ENCODE measurements at places on chromosomes 7 and 10.

DNA sequence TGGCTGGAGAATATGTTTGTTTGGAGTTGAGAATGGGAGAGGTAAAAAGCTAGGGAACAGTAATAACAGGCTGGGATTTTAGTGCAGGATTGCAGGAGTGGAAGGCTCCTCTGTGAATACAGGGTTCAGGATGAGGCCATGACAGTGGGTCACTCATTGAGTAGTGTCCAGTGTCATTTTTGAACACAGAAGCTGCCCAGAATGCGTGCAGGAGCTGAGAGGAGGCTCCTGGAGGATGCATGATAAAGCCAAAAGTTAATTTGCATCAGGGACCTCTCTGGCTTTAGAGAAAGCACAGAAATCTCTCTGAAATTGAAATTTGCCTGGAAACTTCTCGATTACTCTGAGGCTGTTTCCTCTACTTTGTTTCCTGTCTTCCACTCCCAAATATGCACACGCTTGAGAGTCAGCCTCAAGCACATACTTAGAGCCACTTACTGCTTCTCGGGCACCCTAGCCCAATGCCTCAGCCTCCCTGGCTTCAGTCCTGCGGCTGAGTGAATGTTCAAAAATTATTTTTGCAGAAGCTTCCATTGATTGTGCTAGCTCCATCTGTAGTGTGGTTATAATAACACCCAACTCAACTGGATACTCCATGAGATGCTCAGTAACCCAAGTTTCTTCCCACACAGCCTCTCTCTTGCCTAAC is 1.8 kb upstream of the GALNT17 start:
- no peak for DNase-seq

DNA sequence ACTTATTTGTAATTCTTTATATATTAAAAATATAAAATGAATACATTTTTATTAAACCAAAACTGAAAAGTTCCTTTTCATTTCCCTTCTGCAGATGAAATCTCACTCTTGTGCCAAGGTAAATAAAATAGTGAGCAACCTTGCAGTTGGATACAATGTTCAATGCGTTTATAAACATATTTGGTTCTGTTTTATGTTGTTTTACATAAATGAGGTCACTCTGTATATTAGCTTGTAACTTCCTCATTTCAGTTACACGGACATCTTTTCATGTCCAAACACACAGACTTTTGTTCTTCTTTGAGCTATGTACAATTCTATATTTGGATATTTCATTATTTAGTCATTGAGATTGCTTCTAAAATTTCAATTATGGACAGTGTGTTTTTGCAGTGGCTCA is 107.7 kb downstream of the BBS9 start:
- DNase-seq: no peak

- DNase-seq: peak; percentile 64
Measured at GRCh38 chr7:130476297-130477150, 15.4 kb upstream of the MEST start.

- DNase-seq: no peak
Measured at GRCh38 chr7:70353330-70353945, 755.2 kb downstream of the AUTS2 start.

DNA sequence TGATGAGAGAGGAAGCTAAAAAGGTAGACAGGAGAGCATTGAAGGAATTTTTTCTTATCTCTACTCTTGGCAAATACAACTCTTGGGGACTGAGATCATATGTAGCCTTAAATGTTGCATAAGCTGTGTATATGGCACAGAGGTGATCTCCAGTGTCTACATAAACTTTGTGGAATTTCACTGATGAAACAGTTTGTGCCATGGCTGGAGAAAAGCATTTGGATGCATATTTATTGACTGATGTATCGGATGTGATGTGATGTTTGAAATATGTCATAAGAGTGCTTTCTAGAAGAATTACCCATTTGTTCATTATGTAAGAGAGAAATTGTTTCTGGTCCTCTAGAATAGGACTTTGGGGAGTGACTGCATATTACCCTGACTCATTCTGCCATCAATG is 244.9 kb upstream of the LRRTM3 start:
- peak; percentile 13 for DNase-seq

- no peak for DNase-seq
Measured at GRCh38 chr7:105353752-105354328, 34.9 kb downstream of the SRPK2 start.

GRCh38 chr7:13016592-13017332 is 329.3 kb downstream of the ARL4A start:
- no peak for DNase-seq

GRCh38 chr7:38147005-38147404 is 31.0 kb upstream of the STARD3NL start:
- no peak for DNase-seq

GRCh38 chr7:157568770-157569584 is 232.2 kb downstream of the DNAJB6 start:
- no peak for DNase-seq

DNA sequence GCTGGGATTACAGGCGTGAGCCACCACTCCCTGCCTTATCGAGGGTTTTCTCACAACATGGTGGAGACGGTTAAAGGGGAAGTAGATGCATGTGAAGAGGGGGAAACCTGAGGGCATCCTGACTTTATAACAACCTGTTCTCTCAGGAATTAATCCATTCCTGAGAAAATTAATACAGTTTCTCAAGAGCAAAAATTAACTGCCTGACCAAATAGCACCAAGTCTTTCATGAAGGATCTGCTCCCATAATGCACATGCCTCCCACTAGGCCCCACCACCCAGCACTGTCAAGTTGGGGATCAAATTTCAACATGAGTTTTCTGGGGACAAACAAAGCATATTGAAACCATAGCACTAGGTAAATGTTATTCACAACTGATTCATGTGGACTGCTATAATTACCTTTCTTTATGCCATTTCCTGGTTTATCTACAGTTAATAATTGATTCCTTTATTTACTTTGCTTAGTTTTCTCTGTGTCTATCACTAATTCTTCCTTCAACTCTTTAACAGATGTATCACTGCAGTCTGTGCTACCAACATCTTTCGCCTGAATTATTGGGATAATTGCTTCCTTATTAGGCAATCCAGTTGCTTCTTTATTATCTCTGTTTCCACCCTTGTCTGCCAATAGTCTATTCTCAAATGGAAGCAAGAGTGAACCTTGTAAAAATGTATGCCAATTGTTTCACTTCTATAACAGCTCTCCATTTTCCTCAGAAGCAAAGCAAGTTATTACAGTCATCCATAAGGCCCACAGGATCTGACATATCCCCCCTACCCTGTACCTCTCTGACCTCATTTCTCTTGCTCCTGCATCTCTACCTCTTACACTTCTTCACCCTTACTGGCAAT is 12.9 kb upstream of the MICU1 start:
- DNase-seq: no peak

DNA sequence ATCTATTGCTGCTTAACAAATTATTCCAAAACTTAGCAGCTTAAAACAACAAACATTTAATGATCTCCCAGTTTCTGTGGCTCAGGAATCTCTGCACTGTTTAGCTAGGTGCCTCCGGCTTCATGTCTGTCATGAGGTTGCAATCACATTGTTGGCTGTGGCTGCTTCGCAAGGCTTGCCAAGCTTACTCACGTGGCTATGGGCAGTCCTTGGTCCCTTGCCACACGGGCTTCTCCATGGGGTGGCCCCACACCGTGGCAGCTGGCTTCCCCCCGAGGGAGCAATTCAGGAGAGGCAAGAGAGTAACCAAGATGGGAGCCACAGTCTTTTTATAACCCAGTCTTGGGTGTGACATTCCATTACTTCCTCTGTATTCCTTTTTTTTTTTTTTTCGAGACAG is 67.4 kb downstream of the NEURL1 start:
- DNase-seq: no peak

DNA sequence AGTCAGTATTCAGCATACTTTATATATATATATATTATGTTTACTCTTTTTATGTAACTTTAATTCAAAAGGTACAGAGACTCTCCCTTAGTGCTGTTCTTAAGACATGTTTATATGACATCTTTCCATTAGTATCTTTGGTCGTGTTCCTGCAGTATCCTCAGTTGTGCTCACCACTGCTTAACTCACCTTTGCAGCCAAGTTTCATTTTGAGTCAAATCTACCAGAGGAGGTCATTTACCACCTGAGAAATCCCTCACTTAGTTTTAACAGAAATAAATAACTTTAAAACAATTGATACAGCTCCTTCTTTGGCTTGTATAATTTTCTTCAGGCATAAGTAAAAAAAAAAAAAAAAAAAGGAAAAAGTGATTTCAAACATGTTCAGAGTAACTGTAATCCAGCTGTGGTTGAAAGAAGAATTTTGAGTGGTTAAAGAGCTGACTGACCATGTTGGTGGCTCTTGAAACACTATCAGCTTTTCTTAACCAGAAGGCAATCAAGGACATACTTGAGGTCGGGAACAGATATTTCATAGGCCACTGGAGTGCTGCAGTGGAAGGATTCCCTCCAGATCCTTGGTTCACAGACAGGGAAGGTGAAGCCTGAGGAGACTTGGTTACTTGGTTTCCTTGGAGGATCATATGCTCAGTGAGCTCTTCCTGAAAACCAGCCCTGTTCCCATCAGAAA is 116.8 kb downstream of the AUTS2 start:
- DNase-seq: no peak

DNA sequence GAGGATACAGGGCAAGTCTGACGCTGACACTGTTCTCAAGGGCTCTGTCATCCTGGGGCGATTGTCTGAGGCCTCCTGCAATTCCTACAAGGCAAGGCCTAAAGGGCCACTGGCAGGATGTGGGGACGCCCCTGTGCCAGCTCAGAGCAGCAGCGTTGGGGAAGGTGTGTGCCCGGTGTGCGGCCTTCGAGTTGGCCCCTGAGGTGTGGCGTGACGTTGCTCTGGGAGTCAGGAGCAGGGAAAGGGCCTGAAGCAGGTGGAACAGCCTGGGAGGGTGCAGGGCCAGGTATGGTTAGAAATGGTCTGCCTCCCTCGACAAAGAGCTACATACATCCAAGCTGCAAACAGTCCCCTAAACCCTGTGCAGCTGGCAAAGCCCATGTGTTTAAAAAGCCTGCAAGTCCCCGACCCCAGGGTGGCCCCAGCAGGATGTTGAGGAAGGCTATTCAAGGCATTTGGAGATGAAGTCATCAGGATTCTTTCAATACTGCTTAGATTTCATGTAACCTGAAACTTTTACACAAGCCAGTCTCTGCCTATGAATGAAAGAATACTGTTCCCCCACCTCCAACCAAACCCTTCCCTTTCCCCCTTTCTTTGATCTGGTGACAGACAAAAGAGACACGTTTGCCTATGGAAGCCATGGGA is 142.5 kb upstream of the TNS3 start:
- DNase-seq: peak; percentile 83

DNA sequence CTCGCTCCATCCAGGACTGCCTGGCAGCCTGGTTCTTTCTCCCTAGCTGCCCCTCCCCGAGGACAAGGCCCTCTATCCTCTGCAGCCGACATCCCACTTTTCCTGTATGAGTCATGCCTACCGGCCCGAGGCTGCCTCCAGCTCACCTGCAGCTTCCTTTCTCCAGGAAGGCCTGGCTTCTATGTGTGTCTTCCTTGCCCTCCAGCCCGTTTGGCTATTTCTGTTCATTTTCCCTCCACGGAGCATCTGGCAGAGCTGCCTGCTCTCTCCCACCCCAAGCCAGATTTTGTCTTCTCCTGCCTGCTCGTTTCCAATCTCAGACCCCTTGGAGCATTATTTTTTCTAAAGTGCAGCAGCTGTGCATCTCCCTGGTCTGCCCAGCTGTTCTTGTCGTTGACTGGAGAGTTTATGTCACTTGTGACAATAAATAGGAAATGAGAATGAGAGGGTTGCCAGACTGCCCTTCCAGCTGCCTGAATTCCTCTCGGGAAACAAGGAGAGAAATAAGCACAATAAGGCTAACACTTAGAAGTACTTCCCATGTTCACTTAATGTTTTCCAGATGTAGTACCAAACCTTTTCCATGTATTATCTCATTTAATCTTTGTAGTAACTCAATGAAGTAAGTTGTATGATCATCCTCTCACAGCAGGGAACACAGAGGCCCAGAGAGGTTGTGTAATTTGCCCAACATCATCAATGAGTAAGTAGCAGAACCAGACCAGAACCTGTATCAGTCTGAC is 19.7 kb downstream of the UBTD1 start:
- no peak for DNase-seq
